Activated T-cell treated with anti-CD3 and anti-CD28 coated beads for 4 hours (primary cell): ENCODE measurements at places on chromosomes 2 and 18.
A peak's percentile ranks its signal among the peaks of the same experiment; 100 is the strongest.

GRCh38 chr2:133266926-133267590 is 301.2 kb downstream of the NCKAP5 start:
- DNase-seq, result no peak

GRCh38 chr18:75801178-75801577 is 373.7 kb upstream of the SMIM21 start:
- DNase-seq, result no peak

GRCh38 chr18:70621710-70622109 is 332.9 kb downstream of the SOCS6 start:
- no peak for DNase-seq

GRCh38 chr2:84749442-84749841 is 131.4 kb downstream of the TRABD2A start:
- no peak for DNase-seq

GRCh38 chr2:222897898-222898297 is 37.1 kb downstream of the ACSL3 start:
- no peak for DNase-seq

DNA sequence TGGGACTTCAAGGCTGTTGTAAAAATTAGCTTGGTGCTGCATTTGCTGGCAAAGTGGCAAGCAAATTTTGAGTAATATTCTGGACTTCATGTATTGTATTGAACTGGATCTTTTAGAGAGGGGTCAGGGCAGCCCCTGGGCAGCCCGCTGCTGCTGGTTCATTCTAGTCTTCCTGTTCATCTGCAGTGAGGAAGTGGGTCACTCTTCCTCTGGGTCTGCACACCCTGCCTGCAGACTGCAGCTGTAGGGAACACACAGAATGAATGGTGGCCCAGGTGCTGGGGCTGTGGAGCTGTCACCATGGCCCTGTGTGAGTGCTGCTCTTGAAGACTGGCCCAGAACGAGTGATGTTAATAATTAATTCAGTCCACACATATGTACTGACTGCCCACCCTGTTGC is 9.4 kb downstream of the SH3RF3 start:
- no peak for DNase-seq

- no peak for DNase-seq
These were observed 18.0 kb upstream of the FAP start for GRCh38 chr2:162261032-162261945.

DNA sequence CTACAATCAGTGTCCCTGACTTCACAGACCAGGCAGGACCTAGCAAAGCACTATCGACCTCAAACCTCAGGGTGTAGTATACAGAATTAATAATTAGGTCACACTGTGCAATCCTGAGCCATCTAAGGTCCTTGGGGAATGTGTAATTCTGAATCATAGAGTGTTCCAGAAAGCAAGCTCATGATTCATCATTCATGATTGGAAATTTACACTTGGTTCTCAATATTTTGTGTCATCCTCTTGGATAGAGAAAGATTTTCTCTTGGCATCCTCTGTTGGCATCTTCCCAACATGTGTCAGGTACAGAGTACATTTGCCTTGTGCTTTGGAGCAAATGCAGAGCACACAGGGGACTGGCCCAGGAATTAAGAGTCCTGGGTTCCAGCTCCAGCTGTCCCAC is 245.0 kb upstream of the NT5C1B start:
- DNase-seq, result no peak

DNA sequence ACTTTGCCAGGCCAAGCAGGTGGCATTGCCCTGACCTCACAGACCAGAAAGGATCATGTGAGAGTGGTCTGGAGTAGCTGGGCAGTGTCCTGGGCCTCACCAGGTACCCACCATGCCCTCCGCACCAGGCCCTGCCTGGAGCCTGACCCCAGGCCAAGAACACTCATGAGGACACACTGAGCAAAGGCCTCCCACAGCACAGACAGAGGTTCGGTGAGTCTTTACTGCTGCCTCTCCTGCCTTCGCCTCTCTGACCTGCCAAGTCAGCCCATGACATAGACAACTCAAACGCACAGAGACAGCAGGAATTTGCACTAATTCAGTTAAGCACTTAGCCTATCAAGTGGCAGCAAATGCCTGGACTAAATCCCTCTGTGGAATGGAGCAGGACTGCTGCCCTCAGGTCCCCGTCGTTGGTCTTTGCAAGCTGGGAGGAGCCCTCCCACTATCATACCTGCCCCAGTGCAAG is 62.5 kb downstream of the RHOB start:
- no peak for DNase-seq

DNA sequence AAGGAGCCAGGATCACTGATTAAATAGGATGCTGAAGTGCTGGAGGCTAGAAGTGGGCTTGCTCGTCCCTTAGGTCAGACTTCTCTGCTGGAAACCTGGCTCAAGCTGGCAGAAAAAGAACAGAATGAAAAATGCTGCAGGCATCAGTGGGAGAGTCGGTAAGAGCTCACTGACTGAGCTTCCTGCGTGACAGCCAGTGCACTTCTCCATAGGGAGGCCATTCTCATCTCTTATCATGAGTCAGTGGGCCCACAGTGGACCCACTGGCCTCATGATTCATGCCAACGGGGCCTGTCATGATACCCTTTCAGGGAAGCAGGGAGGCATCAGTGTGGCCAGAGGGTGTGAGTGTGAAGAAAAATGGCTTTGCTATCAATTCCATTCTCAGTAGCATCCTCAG is 498.2 kb downstream of the PTPRM start:
- no peak for DNase-seq

DNA sequence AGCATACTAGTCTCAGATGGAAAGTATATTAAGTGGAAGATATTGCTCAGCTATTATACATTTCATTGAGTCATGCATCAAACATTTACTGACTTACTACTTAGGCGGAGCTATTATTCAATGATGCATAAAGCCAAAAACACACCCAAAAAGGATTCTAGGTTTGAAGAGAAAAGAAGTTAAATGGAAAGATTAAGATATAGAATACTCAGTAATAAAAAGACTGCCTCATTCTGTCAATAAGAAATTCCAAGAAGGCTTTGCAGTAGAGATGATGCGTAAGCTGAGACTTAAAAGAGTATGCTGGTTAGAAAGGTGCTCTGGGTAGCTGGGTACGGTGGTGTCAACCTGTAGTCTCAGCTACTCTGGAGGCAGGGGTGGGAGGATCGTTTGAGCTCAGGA is 27.6 kb downstream of the STK17B start:
- DNase-seq, result no peak

GRCh38 chr2:39124000-39124745 is 3.3 kb upstream of the SOS1 start:
- DNase-seq, result peak; percentile 88

GRCh38 chr2:136243638-136244535 is 125.9 kb upstream of the CXCR4 start:
- DNase-seq, result no peak

- DNase-seq, result no peak
These were observed 2.5 kb upstream of the LOXHD1 start for GRCh38 chr18:46659484-46659883.

- no peak for DNase-seq
These were observed 254.0 kb downstream of the KCNJ3 start for GRCh38 chr2:154952346-154952980.

GRCh38 chr2:160427629-160428404 is 65.8 kb downstream of the RBMS1 start:
- peak; percentile 31 for DNase-seq

DNA sequence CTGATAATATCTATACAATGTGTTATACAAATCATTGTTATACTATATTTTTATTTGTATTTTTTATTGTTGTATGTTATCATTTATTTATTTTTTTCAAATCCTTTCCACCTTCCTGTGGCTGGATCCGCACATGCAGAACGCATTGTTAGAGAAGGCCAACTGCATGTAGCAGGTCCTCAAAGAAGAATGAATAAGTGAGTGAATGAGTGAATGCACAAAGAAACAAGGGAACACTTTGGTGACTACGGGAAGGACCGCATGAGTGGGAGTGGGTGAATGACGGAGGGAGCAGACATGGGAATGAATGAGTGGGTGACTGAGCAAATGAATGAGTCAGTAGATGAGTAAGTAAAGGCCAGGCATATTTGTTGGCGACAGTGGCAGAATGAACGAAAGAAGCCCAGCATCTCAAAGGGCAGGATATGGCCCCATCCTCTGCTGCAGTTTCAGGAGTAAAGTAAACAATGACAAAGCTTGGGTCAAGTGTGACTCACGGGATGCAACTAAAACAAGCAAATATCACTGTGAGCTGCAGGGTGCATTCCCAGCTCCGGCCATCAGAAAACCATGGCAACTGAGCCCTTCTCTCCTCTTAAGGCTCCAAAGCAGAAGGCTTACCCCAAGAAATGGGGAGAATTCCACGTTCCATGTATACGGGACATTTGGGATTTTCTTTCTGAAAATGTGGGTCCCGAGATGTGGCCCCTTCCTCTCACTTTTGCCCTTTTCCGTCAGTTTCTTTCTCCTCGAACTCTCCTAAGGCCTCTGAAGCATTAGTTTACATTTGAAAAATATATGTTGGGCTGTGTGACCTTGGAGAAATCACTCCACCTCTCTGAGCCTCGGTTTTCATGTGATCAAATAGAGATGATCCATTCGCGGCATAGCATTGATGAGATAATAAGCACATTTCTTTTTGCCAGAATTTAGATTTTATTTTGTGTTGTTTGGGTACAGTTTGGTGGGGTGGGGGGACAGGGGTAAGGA is 24.5 kb downstream of the KCNF1 start:
- DNase-seq, result no peak

DNA sequence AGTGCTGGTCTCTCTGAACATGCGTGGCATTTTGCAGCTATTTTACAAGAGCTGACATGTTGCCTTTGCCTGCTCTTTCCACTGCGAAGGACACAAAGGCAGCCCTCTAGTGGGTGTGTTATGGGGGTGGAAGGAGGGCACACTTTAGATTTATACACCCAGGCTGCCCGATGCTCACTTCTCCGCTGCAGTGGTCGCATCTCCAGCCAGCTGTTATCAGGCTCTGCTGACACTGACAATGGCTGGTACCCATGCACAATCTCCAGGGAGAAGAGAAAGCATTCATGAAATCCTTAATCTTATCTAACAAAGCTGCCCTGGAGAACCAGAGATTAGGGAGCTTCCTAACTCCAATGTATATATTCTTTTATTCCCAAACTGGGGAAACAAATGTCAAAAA is 113.5 kb downstream of the EPHA4 start:
- no peak for DNase-seq

DNA sequence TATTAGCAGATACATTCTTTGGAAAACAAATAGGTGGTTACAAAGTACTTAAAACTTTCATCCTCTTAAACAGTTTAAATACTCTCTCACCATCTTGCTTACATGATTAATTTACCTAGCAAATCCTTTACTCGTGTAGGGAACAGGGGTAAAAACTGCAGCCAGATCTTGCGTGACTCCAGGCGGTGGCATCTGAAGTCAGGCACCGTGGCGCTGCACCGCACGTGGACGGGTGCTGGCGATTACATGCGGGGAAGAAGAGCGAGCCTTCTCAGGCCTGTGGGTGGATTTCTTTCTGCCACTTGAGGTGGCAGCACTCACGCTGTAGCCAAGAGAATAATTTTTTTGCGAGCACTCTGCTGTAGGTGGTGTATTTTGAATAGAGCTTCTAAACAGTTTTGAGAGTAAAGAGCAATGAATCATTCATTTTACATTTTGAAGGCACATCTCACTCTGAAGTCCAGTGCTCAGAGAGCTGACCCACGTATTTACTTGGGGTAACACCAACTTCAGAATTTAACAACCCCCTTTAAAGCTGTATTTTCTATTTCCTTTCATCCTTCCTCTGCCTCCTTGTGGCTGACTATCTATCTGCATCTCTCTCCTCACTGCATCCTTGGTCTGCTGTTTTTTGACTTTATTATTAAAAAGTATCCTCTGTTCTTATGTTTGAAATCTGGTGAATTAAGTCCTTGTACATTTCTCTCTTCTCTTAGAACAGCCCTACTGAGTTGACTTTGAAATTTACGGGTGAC is 68.9 kb downstream of the EPAS1 start:
- DNase-seq, result no peak

DNA sequence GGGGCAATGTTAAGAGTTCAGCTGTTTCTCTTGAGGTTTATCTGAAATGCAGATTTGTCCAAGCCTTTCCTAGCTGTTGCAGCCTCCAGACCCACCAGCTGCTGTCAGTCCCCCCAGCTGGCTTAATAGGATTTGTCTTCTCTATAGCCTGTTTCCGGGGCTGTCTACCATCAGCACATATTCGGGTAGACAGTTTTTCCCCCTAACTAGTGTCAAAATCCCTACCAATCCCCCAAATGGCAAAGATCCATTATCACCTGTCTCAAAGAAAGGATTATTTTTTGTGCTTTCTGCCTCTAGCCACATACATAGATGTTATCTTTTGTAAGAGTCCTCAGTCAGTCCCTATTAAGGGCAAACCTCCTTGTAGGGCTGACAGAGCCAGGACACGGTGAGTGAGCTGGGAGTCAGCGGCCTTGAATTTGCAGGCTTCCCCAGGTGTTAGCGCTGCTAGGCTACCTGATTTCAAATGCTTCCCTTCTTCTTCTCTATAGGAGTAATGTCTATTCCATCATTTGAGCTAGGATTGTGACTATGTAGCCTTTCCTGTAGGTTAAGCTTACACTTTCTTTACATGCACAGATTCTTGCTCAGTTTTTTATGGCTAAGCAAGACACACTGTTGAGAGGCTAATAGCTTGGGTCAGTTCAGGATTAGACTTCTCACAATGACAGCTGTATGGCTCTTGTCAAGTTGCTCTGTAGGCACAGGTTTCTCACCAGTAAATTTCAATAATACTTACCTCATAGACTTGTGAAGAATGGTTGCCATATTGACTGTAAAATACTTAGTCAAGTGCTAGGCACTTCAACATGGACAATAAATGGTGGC is 171.1 kb upstream of the UNC80 start:
- DNase-seq, result no peak

DNA sequence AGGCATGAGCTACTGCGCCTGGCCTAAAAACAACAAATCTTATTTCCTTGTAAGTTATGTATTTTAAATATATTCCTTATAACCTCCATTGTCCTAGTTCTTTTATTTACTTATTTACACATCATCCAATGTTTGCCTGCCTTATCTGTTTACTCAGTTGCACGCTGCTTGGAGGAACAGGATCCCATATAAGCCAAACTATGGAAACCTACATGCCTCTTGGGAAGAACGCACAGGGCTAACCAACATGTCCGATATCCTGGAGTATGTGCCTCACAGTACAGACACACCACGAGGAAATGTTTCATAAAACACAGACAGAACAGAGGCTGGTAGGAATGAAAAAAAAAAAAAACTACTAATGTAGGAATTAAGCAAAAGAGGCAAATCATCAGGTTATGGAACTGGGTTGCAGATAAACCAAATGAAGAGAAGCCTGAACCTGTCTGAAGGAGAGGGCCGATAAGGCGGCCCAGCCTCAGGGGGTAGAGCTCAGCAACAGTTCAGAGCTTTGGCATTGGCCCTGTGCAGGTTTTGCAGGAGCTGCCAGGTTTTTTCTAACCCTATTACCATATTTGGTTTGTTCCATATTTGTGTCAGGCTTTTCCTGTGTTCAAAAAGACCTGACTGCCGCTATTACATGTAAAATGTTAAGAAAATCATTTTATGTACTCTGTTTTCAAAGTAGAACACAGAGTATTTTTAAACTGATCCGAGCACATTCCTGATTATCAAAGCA is 19.9 kb upstream of the SP3 start:
- no peak for DNase-seq

DNA sequence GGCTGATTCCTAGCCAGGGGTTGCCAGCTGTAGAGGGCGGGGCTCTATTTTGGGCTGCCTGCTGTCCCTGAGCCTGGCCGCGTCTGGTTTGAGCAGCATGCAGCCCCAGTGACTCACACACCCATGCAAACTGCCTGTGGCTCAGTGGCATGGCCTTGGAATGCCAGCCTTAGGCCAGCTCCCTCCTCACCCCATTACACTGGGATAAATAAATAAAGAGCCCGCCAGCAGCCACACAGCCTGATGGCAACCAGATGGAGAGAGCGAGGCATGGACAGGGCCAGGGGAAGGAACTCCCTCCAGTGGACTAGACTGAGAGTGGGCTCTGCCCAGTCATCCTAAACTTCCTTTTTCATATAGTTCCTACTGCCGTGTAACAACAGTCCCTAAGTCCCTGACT is 18.3 kb downstream of the NHEJ1 start:
- no peak for DNase-seq
